ENCODE measurements at places on chromosomes 7 and 10. TPM values are rescaled to one million over a fixed set of nuclear protein-coding genes. Genes with fewer than 3 reads are reported as not detected.

DNA sequence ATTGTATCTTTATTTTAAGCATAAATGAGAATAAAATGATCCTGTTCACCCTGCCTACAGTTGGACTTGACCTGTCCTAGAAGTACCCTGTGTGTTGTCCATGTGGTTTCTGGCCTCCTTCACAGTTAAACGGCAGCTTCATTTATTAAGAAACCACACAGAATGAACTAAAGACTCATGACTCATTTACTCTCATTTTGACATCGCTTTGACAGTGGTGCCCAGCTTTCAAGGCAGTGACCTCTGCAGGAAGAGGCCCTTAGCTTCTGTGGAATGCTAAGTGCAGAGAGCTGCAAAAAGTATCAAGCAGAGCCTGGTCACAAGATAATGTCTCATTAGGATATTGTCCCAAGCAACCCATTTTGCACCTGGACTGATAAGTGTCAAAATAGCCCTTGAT is 93.4 kb downstream of the AVL9 start:
- DNase-seq = peak; percentile 41

GRCh38 chr10:122328676-122329075 is 45.8 kb upstream of the PLEKHA1 start:
- DNase-seq = no peak

- DNase-seq = no peak
Observed at GRCh38 chr10:75050149-75050919, 61.1 kb upstream of the SAMD8 start.

Gene GPR26
- total RNA-seq = not detected
